PC-3 (cell line): ENCODE measurements at places on chromosomes 12 and 14. TPM values are rescaled to one million over a fixed set of nuclear protein-coding genes. Genes with fewer than 3 reads are reported as not detected.

OR6C65 gene
- total RNA-seq, result not detected in 2 replicates

KCNA5 gene
- not detected in 2 replicates for total RNA-seq

GRCh38 chr12:87107766-87108165 is 851.6 kb upstream of the MGAT4C start:
- no peak overlapping the region for H3K27ac ChIP-seq
- H3K27me3 ChIP-seq, result no peaks in the 10 kb centered on the region
- DNase-seq, result no peak
- no peak overlapping the region for H3K4me3 ChIP-seq
- no peaks in the 10 kb centered on the region for H3K36me3 ChIP-seq

GRCh38 chr14:22900081-22900799 is 17.2 kb downstream of the REM2 start:
- peaks cover 32% of the 10 kb centered on the region for H3K4me1 ChIP-seq
- peak; percentile 80 for DNase-seq
- H3K27ac ChIP-seq, result no peak overlapping the region
- no peaks in the 10 kb centered on the region for H3K27me3 ChIP-seq
- no peak overlapping the region for H3K4me3 ChIP-seq

GRCh38 chr12:3098436-3098835 is 21.3 kb downstream of the TSPAN9 start:
- no peak for DNase-seq
- H3K27me3 ChIP-seq, result no peaks in the 10 kb centered on the region
- no peaks in the 10 kb centered on the region for H3K36me3 ChIP-seq

DNA sequence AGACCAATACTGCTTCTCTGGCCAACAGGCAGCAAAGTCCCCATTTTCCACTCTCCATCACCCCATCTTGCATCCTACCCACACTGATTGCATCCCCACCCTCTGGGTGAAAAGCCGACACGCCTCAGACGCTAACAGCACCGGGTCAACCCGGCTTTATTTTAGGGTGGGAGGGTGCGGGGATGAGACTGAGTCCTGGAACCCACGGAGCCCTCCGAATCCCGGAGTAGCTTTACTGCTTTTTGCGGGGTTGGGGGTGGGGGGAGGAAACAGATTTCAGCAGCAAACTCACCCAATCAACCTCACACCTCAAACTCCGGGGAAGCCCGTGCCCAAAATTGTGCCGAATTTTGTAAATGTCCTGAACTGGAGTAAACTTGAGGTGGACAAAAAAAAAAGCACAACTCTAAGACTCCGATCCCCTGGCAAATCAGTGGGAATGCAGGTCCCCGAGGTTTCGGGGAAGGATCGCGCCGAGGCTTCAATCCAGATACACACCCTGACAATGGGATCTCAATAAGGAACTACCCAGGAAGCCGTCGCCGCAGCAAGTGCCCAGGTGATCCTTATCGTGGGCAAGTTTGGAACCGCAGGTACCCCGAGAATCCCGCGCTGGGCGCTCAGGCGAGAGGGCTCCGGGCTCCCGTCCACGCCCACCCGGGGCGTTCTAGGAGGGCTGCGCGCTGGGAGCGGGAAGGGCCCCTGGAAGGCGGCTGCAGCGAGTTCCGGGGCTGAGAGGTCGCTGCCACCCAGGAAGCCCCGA is 1.1 kb downstream of the GCH1 start:
- H3K27ac ChIP-seq, result no peak overlapping the region
- no peaks in the 10 kb centered on the region for H3K36me3 ChIP-seq
- peak overlapping the region; percentile 86 for H3K4me3 ChIP-seq
- peak; percentile 58 for DNase-seq
